CD4-positive, alpha-beta T cell treated with Interleukin-21 for 1 hour (primary cell): ENCODE measurements at places on chromosomes 3 and 15.

GRCh38 chr3:152298393-152299248 lies 29.9 kb downstream of the MBNL1 start:
- peak; percentile 89 for DNase-seq

GRCh38 chr3:145266368-145266767 lies 894.6 kb downstream of the PLOD2 start:
- DNase-seq = no peak

DNA sequence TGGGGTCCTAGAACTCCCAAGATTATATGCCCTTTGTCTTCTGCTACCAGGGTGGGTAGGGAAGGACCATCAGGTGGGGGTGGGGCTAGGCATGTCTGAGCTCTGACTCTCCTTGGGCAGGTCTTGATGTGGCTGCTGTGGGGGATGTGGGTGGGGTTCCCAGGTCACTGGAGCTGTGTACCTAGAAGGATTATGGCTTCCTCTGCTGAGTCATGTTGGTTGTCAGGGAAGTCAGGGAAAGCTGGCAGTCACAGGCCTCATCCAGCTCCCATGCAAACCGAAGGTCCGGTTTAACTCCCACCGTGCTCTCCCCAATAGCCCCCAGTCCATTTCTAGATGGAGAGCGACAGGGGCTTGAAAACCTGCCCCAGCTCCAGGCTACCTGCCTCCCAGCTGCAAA lies 35.2 kb downstream of the EID1 start:
- no peak for DNase-seq

- no peak for DNase-seq
Observed at GRCh38 chr3:100364421-100364820, 29.9 kb downstream of the NIT2 start.

DNA sequence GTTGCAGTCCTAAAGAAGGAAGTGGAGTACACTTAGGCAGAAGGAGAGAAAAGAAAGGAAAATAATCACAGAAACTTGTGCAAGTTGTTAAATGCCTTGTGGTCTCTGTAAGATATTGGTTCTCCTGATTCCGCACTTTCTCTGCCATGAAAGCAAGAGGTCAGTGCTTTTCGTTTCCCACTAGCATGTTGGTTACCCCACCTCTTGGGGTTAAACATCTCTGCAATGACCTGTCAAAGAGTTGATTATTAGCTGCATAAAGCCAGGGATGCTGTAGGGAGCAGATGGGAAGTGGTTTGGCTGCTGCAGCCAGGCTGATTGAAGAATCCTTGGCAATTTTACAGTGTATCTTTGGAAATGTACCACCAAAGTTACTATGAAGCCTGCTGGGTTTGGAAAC lies 33.3 kb downstream of the ZNF609 start:
- no peak for DNase-seq

GRCh38 chr15:77013776-77014131 lies 18.8 kb downstream of the PSTPIP1 start:
- peak; percentile 82 for DNase-seq

DNA sequence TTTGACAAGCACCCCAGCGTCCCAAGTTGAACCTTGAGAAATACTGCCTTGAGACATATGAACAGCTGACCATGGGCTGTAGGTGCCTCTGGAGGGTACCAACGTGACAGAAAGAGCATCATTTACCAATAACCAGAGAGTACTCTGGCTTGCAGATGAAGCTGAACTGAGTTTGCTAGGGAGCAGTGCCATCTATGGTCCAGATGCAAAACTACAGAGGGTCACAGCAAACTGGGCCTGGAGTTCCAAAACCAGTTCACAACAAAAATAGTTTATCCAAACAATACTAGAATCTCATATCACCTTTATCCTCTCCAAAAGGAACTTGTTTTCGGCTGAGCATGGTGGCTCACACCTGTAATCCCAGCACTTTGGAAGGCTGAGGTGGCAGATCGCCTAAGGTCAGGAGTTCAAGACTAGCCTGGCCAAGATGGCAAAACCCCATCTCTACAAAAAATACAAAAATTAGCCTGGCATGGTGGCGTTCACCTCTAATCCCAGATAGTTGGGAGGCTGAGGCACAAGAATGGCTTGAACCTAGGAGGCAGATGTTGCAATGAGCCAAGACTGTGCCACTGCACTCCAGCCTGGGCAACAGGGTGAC lies 69.3 kb downstream of the CHAC1 start:
- DNase-seq = peak; percentile 55

GRCh38 chr15:66885281-66885915 lies 180.0 kb upstream of the SMAD3 start:
- no peak for DNase-seq

DNA sequence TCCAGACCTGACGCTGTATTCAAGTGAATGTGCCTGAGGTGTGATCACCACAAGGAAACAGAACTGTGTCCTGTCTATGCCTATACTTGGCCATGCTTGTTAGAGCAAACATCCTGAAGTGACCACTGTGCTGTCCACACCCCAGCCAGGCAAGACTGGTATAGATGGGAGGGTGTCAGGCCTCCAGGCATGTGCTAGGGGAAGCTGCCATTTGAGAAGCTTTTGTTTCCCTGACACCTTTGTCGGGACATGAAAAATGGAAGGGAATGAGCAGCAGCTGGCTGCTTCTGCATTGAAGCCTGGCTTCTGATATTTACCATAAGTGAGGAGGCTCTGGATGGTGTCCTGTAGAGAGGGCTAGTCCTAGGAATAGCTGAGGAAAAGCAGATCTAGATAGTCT lies 106.2 kb downstream of the CPNE4 start:
- DNase-seq = no peak

DNA sequence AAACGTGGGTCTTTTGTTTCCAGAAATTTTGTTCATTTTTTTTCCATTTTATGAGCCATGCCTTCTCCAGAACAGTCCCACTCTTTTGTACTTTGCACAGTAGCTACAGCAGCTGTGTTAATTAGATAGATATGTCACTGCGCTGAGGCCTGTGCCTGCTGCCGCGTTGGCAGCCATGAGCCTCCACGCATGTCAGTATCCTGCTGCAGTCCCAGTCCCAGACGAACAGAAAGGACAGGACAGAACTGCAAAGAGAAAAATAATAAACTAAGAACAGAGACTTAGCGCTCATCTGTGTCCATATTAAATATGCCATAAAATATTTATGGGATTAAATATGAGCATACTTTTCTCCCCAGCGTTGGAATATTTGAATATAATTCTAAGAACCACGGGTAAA lies 442.4 kb upstream of the RARB start:
- no peak for DNase-seq

GRCh38 chr15:85559530-85559929 lies 179.1 kb downstream of the AKAP13 start:
- DNase-seq = no peak

DNA sequence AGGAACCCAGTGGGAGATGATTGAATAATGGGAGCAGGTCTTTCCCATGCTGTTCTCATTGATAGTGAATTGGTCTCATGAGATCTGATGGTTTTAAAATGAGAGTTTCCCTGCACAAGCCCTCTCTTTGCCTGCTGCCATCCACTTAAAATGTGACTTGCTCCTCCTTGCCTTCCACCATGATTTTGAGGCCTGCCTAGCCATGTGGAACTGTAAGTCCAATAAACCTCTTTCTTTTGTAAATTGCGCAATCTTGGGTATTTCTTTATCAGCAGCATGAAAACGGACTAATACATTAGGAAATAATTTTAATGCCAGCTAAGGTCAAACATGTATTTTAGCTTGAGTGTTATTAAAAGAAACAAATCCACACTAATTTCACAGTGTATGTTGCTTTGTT lies 517.6 kb upstream of the ALCAM start:
- DNase-seq = no peak

GRCh38 chr3:67678665-67679064 lies 24.3 kb upstream of the SUCLG2 start:
- no peak for DNase-seq

DNA sequence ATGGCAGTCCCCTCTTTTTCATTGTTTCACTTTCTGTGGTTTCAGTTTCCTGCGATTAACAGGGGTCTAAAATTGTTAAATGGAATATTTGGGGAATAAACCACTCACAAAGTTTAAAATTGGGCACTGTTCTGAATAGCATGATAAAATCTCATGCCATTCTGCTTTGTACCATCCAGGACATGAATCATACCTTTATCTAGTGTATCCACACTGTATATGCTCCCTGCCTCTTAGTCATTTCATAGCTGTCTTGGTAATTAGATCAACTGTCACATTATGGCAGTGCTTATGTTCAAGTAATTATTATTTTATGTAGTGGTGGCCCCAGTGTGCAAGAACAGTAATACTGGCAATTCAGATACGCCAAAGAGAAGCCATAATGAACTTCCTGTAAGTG lies 734.5 kb downstream of the ZPLD1 start:
- no peak for DNase-seq

- peak; percentile 4 for DNase-seq
Observed at GRCh38 chr3:193842029-193842798, 249.2 kb downstream of the OPA1 start.

DNA sequence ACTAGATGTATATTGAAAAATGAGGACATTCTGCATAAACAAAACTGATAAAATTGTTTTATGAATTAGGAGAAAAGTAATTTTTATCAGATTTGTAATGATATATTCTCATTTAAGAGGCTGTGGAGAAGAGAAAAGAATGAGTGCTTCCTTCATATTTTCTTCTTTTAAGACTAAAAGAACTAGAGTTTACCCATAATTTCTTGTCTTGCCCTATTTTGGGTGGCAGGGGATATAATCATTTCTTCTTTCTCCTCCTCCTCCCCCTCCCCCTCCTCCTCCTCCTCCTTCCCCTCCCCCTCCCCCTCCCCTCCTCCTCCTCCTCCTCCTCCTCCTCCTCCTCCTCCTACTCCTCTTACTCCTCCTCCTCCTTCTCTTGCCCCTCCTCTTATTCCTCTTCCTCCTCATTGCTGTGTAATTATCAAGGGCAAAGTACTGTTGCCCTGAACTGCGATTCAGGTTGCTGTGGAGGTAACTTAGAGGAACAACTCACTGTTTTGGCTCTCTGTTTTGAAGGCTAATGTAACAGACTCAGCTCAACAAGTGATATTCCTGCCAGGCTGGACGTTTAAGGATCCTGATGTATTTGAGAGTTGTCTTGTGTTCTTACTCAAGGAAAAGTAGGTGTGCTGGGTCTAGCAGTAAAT lies 555.4 kb downstream of the AGBL1 start:
- DNase-seq = no peak

- no peak for DNase-seq
Observed at GRCh38 chr3:128077202-128077624, 25.0 kb downstream of the SEC61A1 start.

GRCh38 chr15:67680641-67681040 lies 138.1 kb downstream of the MAP2K5 start:
- DNase-seq = no peak

GRCh38 chr3:48591886-48592518 lies 3.1 kb downstream of the COL7A1 start:
- DNase-seq = no peak

DNA sequence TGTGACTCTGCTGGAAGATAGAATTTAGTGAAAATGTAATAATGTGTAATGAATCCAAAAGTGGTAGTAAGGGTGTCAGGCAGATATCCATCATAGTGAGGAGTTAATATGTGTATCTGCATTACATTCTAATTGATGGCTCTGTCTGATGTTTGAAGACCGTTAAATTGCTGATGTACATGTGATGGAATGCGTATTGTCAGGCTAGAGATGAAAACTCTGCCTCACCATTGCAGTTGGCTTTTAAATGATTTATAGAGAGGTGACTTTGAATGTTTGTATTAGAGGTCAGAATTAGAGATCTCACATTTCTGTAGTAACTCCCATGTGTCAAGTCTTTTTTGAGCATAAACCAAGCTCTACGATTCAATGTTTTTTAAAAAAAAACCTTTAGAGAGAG lies 234.6 kb downstream of the NAALADL2 start:
- DNase-seq = no peak

- no peak for DNase-seq
Observed at GRCh38 chr3:190130037-190130436, 9.3 kb upstream of the P3H2 start.

DNA sequence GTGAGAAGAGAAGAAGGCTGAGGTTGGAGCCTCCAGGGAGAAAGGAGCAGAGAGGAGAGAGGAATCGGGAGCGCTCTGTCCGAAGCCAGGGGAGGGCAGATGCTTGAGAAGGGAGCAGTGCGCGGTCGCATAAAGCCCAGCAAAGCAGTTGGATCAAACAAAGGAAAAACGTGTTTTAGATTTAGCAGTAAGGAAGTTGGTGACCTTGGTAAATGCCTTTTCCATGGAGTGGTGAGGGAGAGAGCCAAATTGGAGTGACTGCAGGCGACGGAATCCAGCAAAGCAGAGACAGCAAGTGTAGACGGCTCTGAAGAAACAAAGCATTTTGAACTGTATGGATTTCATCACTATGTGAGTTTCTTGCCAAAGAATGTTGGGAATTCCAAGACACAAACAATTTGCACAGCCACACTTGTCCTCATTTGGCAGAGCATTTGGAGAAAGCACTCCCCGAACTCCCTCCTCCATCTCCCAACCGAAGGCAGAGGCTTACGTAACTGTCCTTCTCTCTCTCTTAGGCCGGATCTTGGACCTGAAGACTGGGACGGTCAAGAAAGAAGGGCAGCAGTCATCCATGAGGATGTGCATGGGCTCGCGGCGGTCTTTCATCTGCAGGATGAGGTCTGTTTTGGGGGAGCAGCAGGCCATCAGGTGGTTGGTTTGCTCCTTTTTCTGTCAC lies 103.6 kb downstream of the ARNT2 start:
- DNase-seq = no peak

- DNase-seq = no peak
Observed at GRCh38 chr3:187906920-187907319, 161.7 kb upstream of the BCL6 start.

GRCh38 chr15:71349336-71349735 lies 234.1 kb downstream of the THSD4 start:
- no peak for DNase-seq

DNA sequence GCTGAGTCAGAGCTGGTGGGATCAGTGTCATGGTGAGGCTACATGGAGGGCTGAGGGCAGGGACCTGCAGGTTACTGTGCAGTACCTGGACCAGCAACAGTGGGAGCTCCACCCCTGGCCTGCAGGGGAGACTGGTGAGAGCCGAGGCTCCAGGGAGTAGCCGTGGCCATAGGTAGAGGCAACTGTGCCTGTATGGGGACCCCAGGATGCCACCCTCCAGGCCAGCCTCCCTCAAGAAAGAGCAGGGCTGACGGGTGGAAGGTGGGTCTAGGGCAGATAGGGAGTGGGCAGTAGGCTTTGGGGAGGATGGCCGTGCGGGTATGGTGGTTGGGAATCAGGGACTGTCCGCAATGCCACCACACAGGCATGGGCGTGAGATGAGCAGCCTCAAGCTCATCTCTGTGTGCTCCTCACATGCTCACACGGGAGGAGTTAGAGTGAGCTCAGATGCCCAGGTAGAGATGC lies 35.5 kb downstream of the FBLN2 start:
- DNase-seq = no peak

GRCh38 chr3:170701696-170702678 lies 116.1 kb upstream of the SLC7A14 start:
- no peak for DNase-seq

DNA sequence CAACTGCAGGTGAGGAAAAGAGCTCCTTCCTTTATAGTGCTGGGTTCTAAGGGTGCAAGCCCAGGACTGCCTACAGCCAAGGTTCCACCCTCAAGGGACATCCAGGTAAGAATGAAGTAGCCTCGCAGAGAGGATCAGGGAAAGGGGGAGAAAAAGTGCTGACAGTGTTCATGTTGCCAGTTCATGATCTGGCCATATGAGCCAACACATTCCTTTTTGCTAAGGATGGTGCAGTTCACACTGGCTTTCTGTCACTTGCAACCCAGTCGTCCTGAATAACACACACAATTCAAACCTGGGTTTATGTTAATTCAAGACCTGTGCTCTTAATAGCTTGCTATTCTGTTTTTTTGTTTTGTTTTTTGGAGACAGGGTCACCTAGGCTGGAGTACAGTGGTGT lies 9.0 kb downstream of the CLN6 start:
- no peak for DNase-seq
